ENCODE measurements at places on chromosomes 1 and 21. TPM values are rescaled to one million over a fixed set of nuclear protein-coding genes. Genes with fewer than 3 reads are reported as not detected.

Gene NHLH1
- total RNA-seq: 0.20 TPM

Gene TSPEAR
- total RNA-seq: not detected

DNA sequence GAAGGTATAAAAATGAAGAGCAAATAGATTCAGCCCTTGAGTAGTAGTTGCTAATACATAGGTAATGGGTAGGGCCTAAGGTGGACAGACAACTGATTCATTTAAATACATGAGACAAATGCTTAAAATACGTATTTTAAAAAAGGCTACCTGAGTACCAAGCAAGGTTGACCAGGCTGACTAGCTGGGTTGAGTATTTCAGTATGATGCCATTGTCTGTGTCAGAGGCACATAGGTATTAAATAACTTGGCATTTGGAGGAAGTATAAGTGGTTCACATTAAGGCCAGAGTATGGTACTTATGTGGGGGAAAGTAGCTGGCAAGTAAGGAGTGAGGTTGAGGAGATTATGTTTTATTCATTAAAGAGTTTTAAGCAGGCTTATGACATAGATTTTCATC, 19.4 kb downstream of the NEK7 start:
- DNase-seq: no peak

DNA sequence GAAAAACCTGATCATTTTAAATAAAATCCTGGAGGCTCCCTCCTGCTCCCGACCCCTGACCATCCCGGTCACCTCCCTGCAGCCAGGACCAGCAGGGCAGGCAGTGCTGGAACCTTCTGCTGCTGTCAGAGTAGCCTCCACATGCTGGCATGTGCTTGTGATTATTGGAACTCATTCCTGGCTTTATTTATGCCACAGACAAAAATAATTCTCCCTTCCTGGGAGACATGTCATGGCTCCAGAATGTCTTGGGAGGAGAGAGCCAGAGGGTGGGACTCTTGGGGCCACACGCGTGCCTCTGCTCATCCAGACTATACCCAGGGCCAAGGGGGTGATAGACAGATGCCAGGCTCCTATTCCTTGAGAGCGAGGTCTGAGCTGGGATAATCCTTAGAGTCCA, 183.6 kb upstream of the RAB4A start:
- DNase-seq: no peak

DNA sequence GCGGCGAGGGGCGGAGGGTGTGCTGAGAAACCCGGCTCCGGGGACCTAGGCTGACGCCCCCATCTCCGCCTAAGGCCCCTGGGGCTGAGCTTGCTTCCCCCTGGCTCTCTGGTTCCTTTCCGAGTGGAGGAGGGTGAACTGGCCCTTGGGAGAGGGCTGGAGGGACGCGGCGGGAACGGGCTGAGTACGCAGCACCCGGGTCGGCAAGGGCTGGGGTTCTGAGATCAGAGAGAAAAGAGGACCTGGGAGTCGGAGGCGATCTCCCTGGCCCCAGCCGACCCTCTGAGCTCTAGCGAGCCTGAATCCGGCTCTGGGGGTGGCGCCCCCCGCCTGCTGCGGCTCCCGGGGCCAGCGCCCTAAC, 270.8 kb downstream of the FOXD2 start:
- no peak for DNase-seq
